ENCODE measurements at places on chromosomes 5 and 9.

DNA sequence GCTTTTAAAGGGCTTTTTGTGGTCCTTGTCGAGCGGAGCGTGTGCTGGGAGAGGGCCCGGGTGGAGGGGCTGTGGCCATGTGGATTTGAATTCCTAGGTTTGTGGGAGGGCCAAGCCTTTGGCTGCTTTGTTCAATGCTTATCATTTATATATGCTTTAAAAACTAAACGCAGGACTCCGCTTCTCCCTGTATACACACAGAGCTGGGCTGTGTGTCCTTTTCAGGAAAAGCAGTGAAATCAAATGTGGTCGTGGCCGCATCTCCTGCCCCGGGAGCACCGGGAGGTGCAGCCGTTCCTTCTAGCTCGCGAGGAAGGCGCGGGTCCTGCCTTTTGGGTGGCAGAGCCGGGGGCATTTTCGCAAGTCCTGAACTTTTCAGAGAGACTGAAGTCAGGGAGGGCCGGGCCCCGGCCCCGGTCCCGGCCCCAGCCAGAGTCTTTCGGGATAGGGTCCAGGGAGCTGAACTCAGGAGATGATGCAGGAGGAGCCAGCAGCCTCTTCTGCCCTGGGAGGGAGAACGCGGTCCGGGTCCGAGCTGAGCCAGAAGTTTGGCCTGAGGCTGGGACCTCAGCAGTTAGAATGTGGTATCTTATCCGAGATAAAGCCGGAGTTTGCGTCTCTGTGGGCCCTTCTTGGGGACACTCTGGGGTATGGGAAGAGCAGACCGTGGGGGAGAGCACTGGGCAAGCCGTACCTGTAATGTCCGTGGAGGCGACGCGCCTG, 158.8 kb downstream of the C9orf152 start:
- DNase-seq: no peak

GRCh38 chr5:92527311-92528078, 1053.5 kb downstream of the NR2F1-AS1 start:
- no peak for DNase-seq

DNA sequence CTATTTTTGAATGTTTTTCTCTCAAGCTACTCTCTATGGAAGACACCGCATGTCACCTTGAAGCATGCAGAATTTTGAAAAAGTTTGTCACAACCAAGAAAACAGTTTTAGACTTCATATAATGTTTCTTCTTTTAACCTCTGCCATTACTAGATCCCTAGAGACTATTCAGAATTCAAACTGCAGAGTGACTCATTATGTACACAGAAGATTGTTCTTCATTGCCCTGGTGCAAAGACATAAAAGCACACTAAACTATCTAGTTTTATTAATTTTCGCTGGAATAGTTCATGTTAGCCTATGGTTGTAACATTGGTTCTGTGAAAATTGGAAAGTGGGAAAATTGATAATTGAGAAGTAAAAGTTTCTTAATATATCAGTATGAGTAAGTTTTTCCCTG, 18.4 kb downstream of the F2RL2 start:
- no peak for DNase-seq

GRCh38 chr9:112042244-112042638, 132.9 kb downstream of the SUSD1 start:
- DNase-seq: no peak

GRCh38 chr5:41213340-41213739, at the start of gene C6:
Gene C6, minus strand, starts transcription at chr5:41213532. Its CDS starts 10,302 bp downstream, at chr5:41203230.
- DNase-seq: no peak

DNA sequence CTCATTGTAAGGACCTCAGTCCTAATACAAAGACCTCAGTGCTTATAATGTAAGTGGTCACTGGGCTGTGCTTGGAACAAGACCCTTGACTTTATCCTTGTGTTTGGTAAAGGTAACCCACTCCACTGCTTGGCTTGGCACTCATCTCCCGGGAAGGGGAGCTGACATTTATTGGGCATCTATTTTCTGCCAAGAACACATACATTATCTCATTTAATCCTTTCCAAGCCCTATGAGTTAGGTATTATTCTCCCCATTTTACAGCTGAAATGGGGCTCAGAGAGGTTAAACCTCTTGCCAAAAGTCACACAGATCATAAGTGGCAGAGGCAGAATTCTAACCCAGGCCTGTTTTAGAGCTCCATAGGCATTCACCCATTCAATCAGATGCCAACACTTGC, 32.4 kb downstream of the STC2 start:
- no peak for DNase-seq

DNA sequence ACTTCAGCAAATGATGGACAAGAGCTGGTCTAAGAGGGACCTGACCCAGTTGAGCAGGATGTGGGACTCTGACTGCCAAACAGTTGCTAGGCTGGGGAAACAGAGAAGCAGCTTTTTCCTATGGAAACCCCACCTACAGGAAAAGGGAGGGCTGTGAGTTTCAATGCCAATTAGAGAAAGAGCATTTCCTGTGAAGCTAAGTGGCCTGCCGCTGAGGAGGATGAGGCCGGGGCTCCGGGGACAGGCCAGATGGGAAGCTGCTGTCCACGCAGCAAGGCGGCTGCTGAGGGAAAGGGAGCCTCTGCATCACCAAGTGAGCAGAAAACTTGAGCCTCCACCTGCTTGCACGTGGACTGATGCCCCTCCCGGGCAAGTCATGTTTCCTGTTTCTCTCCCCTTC, at the start of gene PCDH12:
PCDH12 (minus strand) TSS at position 90 of the 400 bp plus-strand sequence. CDS start 351 bp downstream, outside the sequence.
- no peak for DNase-seq

DNA sequence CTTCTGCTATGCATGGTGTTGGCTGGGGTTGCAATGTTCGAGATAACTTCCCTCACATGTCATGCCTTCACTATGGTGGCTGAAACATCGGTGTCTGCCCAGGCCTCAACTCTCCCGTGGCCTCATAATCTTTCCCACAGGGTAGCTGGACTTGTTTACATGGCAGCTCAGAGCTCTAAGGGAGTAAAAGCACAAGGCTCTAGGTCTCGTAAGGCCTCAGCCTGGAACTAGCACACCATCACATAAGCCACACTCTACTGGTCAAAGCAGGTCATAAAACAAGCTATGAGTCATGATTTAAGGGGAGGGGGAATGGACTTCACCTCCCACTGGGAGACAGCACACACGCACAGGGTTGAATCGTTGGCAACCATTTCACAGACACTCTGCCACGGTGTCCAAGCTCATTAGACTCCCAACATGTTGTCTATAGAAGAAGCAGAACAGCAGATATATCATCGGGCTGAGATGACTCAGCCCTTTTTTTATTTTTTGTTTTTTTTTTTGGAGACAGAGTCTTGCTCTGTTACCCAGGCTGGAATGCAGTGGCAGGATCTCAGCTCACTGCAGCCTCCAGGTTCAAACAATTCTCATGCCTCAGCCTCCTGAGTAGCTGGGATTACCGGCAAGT, 66.8 kb upstream of the IL17B start:
- DNase-seq: no peak

GRCh38 chr5:22970491-22970890, 117.3 kb upstream of the CDH12 start:
- no peak for DNase-seq

- no peak for DNase-seq
These were observed 326.8 kb downstream of the BNC2 start for GRCh38 chr9:16543686-16544085.

GRCh38 chr5:80931411-80931810, 28.8 kb upstream of the RASGRF2 start:
- DNase-seq: no peak

Measured in activated naive CD4-positive, alpha-beta T cell (primary cell).